Skeletal muscle cell (primary cell): ENCODE measurements at places on chromosomes 6 and 20.
A peak's percentile ranks its signal among the peaks of the same experiment; 100 is the strongest.

- DNase-seq = no peak
Observed at GRCh38 chr20:11469795-11470435, 447.8 kb upstream of the BTBD3 start.

- no peak for DNase-seq
Observed at GRCh38 chr20:4671015-4671414, 50.7 kb upstream of the PRND start.

DNA sequence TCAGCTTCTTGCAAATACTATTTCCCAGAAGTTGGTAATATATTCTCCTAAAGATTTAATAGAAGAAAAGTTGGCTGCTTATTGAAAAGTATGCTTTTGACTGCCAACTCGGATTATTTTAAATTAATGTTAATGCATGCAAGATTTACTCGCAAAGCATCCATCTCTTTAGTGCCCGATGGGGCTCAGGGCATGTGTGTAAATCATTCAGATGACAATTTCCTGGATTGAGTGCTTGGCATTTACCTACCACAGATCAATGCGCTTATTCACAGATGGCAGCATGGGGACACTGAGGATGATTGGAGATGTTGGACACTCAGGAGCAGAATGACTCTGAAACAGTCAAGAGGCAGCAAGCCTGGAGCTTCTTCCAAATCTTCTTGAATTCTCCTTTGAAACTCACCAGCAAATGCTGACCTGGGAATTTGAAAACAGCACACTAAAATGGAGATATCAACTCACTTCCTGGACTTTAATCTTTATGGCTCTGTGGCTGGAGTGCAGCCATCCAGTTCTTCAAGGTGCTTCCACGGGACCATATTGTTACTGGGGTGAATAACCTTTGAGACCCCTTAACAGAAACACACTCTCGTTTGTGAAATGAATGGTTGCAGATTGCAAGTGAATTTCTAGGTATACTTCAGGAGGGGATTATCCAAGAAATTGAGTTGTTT lies 34.1 kb upstream of the TIAM2 start:
- DNase-seq = no peak

GRCh38 chr6:68724060-68724459 lies 89.0 kb downstream of the ADGRB3 start:
- DNase-seq = no peak

DNA sequence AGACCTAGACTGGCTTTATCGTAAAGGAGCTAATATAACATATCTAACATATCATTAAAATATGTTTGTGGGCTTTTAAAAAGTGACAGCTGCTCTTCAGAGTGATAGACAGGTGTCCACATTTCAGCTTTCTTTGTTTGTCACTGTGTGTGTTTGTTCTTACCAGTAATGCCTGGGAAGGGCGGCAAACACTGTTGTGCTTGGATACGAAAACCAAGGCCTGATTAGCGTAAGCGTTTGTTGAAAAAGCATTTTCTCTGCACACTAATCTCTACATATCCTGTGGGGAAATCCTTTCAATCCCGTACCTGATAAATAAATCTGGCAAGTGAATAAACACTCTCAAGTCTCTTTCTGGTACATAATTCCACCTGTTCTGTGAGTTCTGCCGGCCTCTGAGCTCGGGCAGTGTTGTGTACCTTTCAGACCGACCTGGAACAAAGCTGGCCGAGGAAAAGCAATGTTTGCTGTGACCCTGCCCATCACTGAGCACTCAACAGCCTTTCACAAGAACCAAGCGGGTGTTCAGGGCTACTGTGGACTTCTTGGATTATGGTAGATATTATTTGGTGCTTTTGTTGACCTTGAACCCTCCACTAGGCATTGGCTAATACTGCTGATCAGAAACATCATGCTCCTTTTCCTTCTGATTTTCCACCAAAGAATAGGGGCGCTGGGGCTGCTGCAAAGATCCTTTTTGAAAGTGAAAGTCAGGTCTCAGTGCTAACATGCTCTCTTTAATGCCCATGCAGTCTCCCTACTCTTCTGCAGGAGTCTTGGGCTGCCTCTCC lies 100.4 kb downstream of the CD83 start:
- no peak for DNase-seq

- DNase-seq = no peak
Observed at GRCh38 chr6:99350573-99350972, 1.1 kb upstream of the FAXC start.

DNA sequence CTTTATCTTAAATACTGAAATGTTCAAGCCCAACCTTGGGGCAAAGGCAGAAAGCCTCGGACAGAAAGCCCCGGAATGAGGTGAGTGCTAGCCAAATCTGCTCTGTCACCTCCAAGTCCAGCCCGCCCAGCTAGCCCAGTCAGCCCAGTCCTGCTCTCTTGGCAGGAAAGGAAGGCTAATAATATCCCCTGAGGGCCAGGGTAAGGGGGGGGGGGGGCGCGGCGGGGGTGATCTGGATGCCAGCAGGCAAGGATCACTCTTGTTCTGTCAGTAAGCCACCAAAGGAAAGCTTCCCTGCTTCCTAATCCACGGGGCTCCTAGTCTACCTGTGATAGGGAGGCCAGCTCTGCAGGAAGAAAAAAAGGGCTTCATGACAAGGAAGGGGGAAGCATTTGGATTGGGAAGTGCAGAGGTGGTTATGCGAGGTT lies 1.1 kb downstream of the NDRG3 start:
- no peak for DNase-seq

GRCh38 chr6:107439406-107439805 lies 20.0 kb downstream of the PDSS2 start:
- no peak for DNase-seq

DNA sequence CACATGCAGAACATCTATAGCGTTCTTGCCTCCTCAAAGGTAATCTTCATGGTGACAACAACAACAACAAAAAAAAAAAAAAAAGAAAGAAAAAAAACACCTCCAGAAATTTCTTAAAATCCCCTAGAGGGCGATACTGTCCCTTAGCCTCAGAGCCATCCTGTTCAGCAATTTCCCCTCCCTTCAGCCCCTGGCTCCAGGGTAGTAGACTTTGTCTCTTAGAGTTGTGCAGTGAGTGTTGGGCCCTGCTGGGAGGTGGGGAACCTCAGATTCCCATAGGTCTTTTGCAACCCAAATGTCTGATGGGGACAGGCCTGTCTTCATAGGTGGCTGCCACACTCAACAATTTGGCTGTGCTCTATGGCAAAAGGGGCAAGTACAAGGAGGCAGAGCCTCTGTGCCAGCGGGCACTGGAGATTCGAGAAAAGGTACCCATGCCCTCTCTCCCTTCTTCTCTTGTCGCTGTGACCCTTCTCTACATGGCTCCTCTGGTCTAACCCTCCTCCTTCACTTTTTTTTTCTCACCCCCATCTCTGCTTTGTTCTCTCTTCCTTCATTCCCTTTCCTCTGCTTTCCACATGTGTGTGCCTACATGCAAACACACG lies 6.0 kb upstream of the PTK7 start:
- no peak for DNase-seq

GRCh38 chr6:153966001-153966400 lies 73.0 kb upstream of the OPRM1 start:
- DNase-seq = peak; percentile 11
